Stimulated activated CD4-positive, alpha-beta T cell treated with anti-CD3 and anti-CD28 coated beads, Interleukin-4, amount 100 ng/mL, for 48 hours (primary cell): ENCODE measurements at places on chromosomes 11 and 22.

GRCh38 chr11:47609675-47610074 lies 15.5 kb upstream of the C1QTNF4 start:
- no peak for DNase-seq

- no peak for DNase-seq
These were observed 151.9 kb downstream of the CACNA1I start for GRCh38 chr22:39722501-39722900.

DNA sequence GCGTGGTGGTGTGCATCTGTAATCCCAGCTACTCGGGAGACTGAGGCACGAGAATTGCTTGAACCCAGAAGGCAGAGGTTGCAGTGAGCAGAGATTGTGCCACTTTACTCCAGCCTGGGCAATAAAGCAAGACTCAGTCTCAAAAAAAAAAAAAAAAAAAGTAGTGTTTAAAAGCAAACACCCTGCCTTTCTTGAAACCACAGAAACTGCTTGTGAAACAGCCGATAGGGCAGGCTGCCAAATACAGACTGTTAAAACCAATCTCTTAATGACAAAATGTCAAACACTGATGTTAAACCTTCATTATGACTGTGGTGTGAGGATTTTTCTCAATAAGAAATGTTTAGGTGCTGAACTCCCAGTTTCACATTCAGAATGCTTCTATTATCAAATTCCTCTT lies 27.3 kb downstream of the MARK2 start:
- peak; percentile 73 for DNase-seq

DNA sequence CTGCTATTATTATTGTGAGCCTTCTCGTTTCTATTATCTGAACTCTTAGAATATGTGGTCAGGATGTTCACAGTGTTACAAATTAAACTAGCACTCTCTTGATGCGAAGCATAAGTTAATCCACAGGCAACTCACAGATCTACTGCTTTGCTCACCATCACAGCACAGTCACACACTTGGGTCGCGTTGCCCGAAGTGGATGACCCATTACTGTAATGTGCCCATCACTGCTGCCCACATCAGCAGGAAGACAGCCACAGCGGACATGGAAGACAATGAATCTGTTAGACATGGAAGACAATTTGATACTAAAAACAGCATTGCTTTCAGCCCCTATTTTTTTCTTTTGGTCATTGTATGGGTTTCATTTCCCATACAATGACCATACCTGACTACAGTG lies 216.4 kb upstream of the B3GAT1 start:
- no peak for DNase-seq

- no peak for DNase-seq
These were observed 42.0 kb upstream of the TENM4 start for GRCh38 chr11:79482800-79483199.

GRCh38 chr11:129723761-129724162 lies 91.9 kb upstream of the TMEM45B start:
- DNase-seq, result no peak

DNA sequence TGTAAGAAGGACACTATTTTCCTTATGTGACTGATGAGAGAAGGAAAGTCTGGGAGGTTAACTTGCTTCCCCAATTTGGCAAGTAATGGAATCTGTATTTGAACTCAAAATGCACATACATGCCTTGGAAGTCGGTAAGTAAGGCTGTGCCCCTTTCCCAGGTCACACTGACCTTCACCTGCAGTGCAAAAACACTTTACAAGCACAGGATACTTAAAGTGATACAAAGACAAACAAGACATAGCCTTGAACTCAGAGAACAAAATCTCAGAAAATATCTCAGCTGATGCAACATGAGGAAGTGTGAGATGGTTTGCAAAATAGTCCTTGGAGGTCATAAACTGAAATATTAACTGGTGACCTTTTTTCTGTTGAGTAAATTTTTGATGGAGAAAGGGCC lies 251.1 kb downstream of the RAB38 start:
- no peak for DNase-seq

DNA sequence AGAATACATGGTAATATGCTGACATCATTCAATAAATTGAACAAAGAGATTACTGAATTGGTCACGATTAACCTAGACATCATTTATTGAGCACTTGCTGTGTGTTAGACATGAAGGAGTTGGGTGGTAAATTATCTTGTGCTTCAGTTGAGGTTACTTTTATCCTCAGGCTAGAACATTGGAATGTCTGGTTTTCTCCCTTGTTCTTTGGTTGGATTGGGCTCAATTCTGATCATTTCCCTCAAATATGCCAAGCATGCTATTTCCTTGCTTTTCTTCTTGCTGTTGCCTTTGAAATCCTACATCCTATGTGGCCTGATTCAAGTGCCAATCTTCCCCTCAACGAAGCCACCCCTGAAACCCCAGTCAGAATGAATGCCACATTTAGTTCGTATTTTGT lies 65.8 kb downstream of the DEUP1 start:
- DNase-seq, result no peak

GRCh38 chr11:86916330-86916729 lies 38.9 kb downstream of the FZD4 start:
- no peak for DNase-seq

GRCh38 chr11:3947061-3947460 lies 91.6 kb downstream of the STIM1 start:
- no peak for DNase-seq
